ENCODE measurements at places on chromosomes 4 and X. TPM values are rescaled to one million over a fixed set of nuclear protein-coding genes. Genes with fewer than 3 reads are reported as not detected.
A peak's percentile ranks its signal among the peaks of the same experiment; 100 is the strongest.

PCDH11X gene
- total RNA-seq = not detected

MAGEA3 gene
- not detected for total RNA-seq

FGF13 gene
- not detected for total RNA-seq

DNA sequence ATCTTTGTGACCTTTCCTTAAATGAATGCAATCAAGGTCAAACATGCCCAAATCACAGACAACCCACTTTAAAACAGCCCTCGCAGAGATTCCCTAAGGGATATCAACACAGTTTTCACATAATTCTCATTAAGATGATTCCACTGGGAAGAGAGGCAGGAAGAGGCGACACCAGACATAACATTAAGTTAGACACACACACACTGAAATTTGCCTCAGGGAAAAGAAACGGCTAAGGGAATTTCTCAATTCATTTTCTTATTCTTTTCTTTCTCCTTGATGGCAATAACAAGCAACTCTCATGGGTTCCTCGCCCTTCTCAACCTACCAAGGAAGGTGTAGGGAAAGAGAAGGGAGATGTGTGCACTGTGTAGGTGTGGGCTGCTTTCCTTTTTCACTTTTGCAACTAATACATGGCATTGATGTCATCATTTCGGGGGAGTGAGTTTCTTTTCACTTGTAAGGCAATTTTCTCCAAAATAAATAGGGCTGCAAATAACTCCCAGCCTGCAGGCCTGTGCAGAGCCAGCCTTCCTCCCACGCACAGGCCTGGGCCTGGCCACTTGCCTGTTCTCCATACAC, 41.4 kb downstream of the SOD3 start:
- no peaks in the 10 kb centered on the region for H3K27me3 ChIP-seq
- no peaks in the 10 kb centered on the region for H3K4me1 ChIP-seq
- no peaks in the 10 kb centered on the region for H3K36me3 ChIP-seq
- H3K4me3 ChIP-seq = no peak overlapping the region

- DNase-seq = no peak
- no peaks in the 10 kb centered on the region for H3K27me3 ChIP-seq
- H3K4me1 ChIP-seq = no peaks in the 10 kb centered on the region
Measured at GRCh38 chr4:154024097-154024694, 235.3 kb upstream of the SFRP2 start.

DNA sequence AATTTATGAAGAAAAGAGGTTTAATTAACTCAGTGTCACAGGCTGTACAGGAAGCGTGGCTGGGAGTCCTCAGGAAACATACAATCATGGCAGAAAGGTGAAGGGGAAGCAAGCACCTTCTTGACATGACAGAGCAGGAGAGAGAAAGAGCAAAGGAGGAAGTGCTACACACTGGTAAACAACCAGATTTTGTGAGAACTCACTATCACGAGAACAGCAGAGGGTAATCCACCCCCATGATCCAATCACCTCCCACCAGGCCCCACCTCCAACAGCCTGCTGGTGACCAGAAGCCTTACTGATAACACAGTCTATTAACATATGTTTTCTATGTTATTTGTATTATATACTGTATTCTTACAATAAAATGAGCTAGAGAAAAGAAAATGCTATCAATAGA, 254.8 kb downstream of the PCDH10 start:
- H3K27me3 ChIP-seq = no peaks in the 10 kb centered on the region
- H3K4me3 ChIP-seq = no peak overlapping the region
- H3K36me3 ChIP-seq = no peaks in the 10 kb centered on the region
- DNase-seq = no peak

DNA sequence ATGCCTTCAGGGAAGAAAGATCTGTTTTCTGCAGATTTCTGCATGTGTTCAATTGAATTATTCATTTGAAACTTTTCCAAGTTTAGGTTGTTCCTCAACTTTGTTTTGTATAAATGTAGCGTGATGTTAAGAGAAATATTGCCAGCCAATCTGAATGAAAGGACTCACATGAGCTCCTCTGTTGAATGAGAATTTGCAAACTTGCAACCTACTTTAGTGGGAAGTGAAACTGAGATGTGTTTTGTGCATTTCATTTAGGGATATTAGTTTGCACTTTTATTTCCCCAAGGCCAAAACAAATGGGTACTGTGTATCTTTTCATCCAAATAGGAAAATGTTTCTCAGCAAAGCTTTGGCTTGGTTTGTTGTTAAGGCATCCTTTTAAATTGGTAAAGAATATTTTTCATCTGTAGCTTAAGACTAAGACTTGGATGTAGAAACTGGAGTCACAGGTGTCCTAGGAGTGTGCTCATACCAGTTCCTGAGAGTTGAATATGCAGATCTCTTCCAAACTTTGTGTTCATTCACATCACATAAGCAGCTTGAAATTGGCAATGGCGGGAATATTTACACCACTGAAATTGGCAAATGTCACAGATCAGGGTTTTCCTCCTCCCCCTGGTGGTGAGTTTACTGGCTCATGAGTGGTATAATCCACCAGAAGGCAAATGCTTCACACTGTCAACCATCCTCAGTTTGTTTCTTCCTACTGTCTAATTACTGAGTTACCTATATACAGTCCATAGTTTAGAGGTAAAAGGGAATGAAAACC, 193.6 kb upstream of the BANK1 start:
- H3K4me3 ChIP-seq = no peak overlapping the region
- H3K4me1 ChIP-seq = peaks cover 2% of the 10 kb centered on the region
- DNase-seq = no peak
- no peak overlapping the region for H3K27ac ChIP-seq
- no peaks in the 10 kb centered on the region for H3K27me3 ChIP-seq
- H3K36me3 ChIP-seq = no peaks in the 10 kb centered on the region

DNA sequence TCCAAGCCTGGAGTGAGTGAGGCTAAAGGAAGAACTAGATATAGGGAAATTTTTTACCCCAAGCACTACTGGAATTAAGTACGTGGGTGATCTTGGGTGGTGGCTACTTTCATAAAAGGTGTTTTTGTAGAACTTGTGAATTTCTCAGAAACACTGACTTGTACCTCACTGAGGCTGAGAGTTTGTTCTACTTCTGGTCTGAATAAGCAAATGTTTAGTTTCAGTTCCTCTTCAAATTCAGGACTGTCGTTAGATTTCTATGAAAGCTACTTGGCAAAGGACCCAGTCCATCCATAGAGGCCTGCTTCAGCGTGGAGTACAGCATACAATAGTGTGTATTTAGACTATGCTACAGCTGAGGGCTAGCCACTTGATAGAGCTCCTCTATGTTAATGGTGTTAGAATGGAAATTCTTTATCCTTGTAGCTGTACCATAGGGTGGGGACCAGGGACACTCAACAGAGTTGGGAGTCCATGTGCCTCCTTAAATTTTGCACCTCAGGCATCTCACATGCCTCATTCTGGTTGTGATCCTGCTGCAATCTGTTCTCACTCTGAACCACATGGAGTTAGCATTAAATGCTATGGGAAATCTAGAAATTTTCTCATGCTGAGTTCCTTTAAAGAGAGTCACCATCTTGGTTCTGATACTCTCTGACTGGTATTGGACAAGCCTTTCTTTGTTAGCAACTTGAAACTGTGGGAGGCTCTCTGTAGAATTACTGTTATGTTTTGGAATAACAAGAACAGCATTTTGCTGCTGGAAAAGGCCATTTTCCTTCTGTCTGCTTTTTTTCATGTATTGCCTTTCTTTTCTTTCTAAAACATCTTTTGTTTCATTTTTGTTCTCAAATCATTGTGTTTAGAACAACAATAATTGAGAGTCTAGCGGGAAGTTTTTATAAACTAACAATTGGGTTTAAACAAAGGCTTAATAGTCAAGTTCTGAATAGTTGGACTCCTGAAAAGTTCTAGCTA, 86.8 kb downstream of the PDGFRA start:
- no peak overlapping the region for H3K4me3 ChIP-seq
- DNase-seq = no peak
- H3K27ac ChIP-seq = peak overlapping the region; percentile 52
- peaks cover 21% of the 10 kb centered on the region for H3K4me1 ChIP-seq
- H3K36me3 ChIP-seq = peaks cover 3% of the 10 kb centered on the region
- H3K27me3 ChIP-seq = peaks cover 13% of the 10 kb centered on the region

GRCh38 chrX:39755143-39756032, 342.4 kb downstream of the BCOR start:
- H3K36me3 ChIP-seq = no peaks in the 10 kb centered on the region
- H3K4me3 ChIP-seq = no peak overlapping the region
- DNase-seq = no peak
- no peaks in the 10 kb centered on the region for H3K27me3 ChIP-seq

GRCh38 chr4:82968972-82969371, 41.7 kb downstream of the LIN54 start:
- no peak overlapping the region for H3K27ac ChIP-seq
- no peak overlapping the region for H3K4me3 ChIP-seq
- H3K4me1 ChIP-seq = peaks cover 2% of the 10 kb centered on the region

DNA sequence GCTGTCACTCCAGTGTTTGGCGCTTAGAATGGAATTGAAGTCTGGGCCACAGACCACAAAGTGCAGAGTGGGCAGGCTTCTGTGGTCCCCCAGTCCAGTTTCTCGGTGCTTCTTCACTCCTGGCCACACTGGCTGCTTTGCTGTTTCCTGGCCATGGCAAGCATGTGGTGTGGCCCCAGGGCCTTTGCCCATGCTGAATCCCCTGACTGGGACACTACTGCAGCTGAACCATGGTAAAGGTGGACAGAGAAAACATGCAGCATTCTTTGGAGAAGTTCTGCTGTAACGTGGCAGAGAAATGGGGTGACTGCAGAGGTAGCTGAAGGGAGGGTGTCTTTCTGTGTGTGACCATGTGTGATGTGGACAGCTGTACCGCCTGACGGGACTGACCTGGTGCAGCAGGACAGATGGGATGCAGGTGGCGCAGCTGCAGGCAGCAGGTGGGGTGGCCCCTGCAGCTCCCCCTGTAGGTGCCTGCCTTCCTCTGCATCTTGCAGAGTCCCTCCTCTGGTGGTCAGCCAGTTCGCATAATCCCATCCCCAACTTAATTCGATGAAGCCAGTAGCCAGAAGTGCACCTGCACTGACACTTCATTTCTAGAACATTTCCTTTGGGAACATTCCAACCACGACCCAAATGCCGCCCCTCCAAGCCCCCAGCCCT, 13.2 kb upstream of the S100P start:
- no peaks in the 10 kb centered on the region for H3K27me3 ChIP-seq
- no peak overlapping the region for H3K4me3 ChIP-seq
- peaks cover 52% of the 10 kb centered on the region for H3K4me1 ChIP-seq
- no peak for DNase-seq

GRCh38 chrX:42732506-42732905, 45.5 kb downstream of the PPP1R2C start:
- H3K36me3 ChIP-seq = no peaks in the 10 kb centered on the region
- no peaks in the 10 kb centered on the region for H3K27me3 ChIP-seq
- no peak overlapping the region for H3K4me3 ChIP-seq
- DNase-seq = no peak

GRCh38 chr4:64807821-64808220, 398.6 kb upstream of the TECRL start:
- no peak for DNase-seq
- no peaks in the 10 kb centered on the region for H3K4me1 ChIP-seq
- H3K4me3 ChIP-seq = no peak overlapping the region
- H3K27ac ChIP-seq = no peak overlapping the region
- no peaks in the 10 kb centered on the region for H3K36me3 ChIP-seq

DNA sequence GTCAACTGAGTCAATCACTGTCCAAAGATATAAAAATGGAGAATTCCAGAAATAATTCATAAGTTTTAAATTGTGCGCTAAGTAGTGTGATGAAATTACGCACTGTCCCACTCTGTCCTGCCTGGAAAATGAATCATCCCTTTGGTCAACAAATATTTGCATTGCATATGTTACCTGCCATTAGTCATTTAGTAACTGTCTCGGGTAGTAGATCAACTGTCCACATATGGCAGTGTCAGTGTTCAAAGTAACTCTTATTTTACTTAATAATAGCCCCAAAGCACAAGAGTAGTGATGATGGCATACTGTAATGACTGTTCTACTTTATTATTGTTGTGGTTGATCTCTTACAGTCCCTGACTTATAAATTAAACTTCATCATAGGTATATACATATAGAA, 3.4 kb downstream of the YTHDC1 start:
- peaks cover 23% of the 10 kb centered on the region for H3K36me3 ChIP-seq
- peaks cover 47% of the 10 kb centered on the region for H3K4me1 ChIP-seq
- H3K27ac ChIP-seq = no peak overlapping the region
- H3K4me3 ChIP-seq = no peak overlapping the region
- H3K27me3 ChIP-seq = no peaks in the 10 kb centered on the region

GRCh38 chrX:9340598-9341290, 124.1 kb upstream of the TBL1X start:
- peak overlapping the region; percentile 91 for H3K27ac ChIP-seq
- peak; percentile 43 for DNase-seq
- H3K4me3 ChIP-seq = peak overlapping the region; percentile 71
- peaks cover 27% of the 10 kb centered on the region for H3K4me1 ChIP-seq
- no peaks in the 10 kb centered on the region for H3K27me3 ChIP-seq

DNA sequence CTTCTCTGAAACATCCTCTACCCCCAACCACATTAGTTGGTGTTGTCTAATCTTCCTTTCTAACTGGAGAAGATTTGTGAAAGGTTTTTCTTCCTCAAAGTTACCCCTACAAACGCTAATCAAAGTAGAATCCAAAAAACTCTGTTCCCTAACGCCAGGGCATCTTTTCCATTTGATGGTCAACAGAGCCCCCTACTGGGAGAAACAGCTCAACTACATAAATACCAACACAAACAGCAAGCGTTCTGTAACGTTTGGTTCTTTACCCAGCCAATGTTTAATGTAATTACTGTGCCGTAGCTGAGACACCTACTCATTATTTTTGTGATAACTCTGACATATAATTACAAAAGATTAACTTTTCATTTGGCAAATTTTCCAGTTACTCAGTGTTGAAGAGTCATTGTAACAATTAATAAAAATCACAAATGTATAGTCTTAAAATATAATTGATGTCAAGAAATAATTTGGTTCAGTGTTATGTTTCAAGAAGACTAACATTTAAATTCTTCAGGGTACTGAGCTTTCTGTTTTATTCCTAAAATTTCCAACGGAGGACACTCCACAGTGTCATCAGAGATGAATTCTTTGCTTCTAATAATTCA, 94.9 kb upstream of the TBC1D9 start:
- no peak for DNase-seq
- H3K27ac ChIP-seq = no peak overlapping the region
- no peak overlapping the region for H3K4me3 ChIP-seq
- H3K4me1 ChIP-seq = no peaks in the 10 kb centered on the region
- H3K36me3 ChIP-seq = no peaks in the 10 kb centered on the region

GRCh38 chr4:90025248-90025647, 101.9 kb upstream of the CCSER1 start:
- H3K4me1 ChIP-seq = no peaks in the 10 kb centered on the region
- no peaks in the 10 kb centered on the region for H3K36me3 ChIP-seq
- no peak for DNase-seq
- no peaks in the 10 kb centered on the region for H3K27me3 ChIP-seq
- H3K4me3 ChIP-seq = no peak overlapping the region
- H3K27ac ChIP-seq = no peak overlapping the region

- no peak overlapping the region for H3K27ac ChIP-seq
- H3K4me3 ChIP-seq = no peak overlapping the region
- DNase-seq = no peak
- no peaks in the 10 kb centered on the region for H3K4me1 ChIP-seq
- H3K27me3 ChIP-seq = peaks cover 28% of the 10 kb centered on the region
Measured at GRCh38 chr4:151462554-151462953, 53.6 kb downstream of the FHIP1A start.

All from activated CD8-positive, alpha-beta memory T cell treated with anti-CD3 and anti-CD28 coated beads, Interleukin-2, amount 10 ng/mL, durations not matched to agents 7 days and 5 days (primary cell).